ENCODE measurements at places on chromosomes 7 and 10. TPM values are rescaled to one million over a fixed set of nuclear protein-coding genes. Genes with fewer than 3 reads are reported as not detected.

The C10orf95 gene
- total RNA-seq, result not detected

The PLA2G12B gene
- total RNA-seq, result not detected

The CALHM1 gene
- not detected for total RNA-seq

The LIPK gene
- not detected for total RNA-seq

The AOAH gene
- 0.74 TPM for total RNA-seq

The ASIC3 gene
- not detected for total RNA-seq

The RADIL gene
- total RNA-seq, result 0.25 TPM

The GBX1 gene
- total RNA-seq, result not detected

The C10orf62 gene
- not detected for total RNA-seq

The IGF2BP3 gene
- total RNA-seq, result 2.9 TPM

The LIPM gene
- 0.82 TPM for total RNA-seq

The GPR22 gene
- not detected for total RNA-seq

The FAM13C gene
- total RNA-seq, result 9.1 TPM

The DNAJC12 gene
- total RNA-seq, result 1.1 TPM

The DYNC1I1 gene
- 0.54 TPM for total RNA-seq

The ADRB1 gene
- not detected for total RNA-seq

The COA1 gene
- 13.2 TPM for total RNA-seq

The TPK1 gene
- 7.6 TPM for total RNA-seq

The ASAH2 gene
- total RNA-seq, result 1.5 TPM

The LRRC17 gene
- total RNA-seq, result 95.6 TPM

The RELN gene
- 7.5 TPM for total RNA-seq

The TES gene
- 61.3 TPM for total RNA-seq

The PCBD1 gene
- 3.4 TPM for total RNA-seq

The SPAM1 gene
- total RNA-seq, result not detected

The AKR1C4 gene
- total RNA-seq, result not detected

The OR6B1 gene
- not detected for total RNA-seq

The FAM241B gene
- not detected for total RNA-seq

The CYP2C19 gene
- not detected for total RNA-seq

The NEUROG3 gene
- not detected for total RNA-seq

The FAM237B gene
- not detected for total RNA-seq

The LRRC4 gene
- not detected for total RNA-seq

Measured in fibroblast of the aortic adventitia (primary cell).